ENCODE measurements at places on chromosomes 7 and 10.

DNA sequence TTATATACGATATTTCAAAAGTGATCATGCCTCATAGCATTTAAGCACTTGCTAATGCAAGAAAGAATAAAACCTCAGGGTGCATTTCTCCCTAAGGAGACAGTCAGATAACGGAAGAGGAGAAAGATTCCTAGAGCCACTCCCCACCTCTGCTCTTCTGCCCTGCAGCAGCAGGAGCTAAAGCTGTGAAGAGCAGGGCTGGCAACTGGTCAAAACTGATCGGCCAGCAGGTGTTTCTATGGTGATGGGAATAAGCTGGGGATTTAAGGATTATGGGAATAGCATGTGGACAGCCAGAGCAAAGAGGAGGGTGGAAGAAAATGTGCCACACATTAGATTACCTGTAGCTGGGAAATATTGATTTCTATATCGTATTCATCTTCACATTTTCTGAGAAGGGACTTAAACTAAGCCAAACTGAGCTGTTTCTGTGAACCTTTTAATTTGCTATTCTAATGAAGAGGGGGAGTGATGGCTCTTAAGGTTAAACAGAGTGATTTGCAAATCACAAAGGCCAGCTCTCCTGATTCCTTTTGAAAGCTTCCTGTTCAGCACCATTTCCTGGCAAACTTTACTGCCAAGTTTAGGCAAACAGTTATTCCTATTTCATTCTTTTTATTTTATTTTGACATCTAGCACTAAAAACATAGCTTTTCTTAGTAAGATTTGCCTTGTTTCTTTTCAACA, 268.9 kb upstream of the PFKP start:
- no peak for DNase-seq

DNA sequence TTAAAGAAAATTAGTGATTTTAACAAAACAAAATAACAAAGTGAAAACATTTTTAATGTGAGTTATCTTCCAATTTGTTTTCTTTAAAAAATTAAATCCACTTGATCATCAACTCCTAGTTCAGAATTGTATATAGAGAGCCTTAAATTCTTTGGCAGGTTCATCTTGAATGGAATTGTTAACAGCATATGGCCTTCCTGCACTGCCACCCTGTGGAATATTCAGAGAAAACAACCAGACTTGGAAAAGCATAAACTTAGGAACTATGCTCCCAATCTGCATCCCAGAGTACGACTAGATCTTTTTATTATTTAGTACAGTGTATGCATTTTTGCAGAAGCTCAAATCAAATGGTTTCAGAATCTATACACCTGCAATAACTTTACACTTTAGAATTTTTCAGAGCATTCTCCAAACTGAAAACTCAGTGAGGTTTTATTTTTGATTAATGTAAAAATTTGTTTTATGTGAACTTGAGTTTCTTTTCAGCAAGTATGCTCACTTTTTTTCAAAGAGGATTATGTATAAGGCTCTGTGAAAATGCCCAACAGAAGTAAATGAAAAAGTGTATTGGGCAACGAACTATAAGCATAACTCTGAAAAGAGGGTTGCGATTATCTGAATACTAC, 44.9 kb upstream of the ANK3 start:
- peak; percentile 72 for DNase-seq

- no peak for DNase-seq
These were observed 496.3 kb upstream of the KLF6 start for GRCh38 chr10:4281190-4281825.

DNA sequence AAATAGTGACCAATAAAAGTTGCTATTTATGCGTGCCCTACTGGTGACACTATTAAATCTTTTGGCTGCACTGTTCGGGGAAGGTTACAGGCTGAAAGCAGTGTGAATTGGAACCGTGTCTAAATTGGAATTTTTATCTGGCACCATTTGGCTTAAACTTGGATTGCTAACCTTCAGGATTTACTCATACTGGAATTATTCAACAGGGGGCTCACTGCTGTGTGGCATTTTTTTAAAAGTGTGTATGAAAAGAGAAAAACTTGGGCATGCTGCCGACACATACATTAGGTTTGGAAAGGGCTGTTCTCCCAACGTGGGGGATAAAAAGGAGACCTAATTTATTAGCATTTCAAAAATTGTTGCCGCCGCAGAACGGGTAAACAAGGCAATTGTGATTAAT, 537.9 kb upstream of the MGMT start:
- no peak for DNase-seq

DNA sequence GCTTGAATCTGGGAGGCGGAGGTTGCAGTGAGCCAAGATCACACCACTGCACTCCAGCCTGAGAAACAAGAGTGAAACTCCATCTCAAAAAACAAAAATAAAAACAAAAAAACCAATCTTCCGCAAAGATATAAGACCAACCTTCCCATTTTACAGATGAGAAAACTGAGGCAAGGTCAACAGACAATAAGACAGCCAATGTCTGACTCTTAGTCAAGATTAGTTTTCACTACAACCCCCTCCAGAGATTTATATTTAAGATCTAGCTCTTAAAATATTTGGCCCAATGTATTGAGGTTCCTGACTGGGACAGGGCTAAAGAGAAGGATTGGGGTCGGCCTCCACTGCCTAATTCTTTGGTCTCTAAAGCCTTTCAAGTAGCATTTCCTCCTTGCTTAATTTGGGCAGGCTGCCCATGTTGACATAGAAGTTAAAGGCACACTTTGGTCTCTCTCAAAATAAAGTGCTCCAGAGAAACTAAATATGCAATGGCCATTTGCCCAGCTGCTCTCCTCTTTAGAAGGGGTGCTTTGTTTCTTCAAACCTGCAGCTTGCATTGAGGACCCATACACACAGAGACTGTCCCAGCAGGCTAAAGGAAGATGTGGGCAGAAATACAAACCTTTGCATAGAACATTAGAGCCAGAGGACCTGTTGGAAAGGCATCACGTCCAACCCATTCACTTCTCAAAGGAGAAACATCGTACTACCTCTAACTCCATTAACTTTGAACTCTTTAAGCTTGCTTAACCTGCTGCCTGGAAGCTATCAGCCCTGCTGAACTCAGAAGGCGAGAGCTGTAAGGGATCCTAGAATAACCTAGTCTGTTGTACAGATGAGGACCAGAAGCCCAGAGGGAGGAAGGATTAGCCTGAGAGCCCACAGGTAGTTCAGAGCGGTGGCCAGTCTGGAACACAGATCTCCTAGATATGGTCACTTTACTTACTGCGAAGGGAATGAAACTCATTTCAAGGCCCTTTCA, 3.9 kb downstream of the TECTB start:
- no peak for DNase-seq

DNA sequence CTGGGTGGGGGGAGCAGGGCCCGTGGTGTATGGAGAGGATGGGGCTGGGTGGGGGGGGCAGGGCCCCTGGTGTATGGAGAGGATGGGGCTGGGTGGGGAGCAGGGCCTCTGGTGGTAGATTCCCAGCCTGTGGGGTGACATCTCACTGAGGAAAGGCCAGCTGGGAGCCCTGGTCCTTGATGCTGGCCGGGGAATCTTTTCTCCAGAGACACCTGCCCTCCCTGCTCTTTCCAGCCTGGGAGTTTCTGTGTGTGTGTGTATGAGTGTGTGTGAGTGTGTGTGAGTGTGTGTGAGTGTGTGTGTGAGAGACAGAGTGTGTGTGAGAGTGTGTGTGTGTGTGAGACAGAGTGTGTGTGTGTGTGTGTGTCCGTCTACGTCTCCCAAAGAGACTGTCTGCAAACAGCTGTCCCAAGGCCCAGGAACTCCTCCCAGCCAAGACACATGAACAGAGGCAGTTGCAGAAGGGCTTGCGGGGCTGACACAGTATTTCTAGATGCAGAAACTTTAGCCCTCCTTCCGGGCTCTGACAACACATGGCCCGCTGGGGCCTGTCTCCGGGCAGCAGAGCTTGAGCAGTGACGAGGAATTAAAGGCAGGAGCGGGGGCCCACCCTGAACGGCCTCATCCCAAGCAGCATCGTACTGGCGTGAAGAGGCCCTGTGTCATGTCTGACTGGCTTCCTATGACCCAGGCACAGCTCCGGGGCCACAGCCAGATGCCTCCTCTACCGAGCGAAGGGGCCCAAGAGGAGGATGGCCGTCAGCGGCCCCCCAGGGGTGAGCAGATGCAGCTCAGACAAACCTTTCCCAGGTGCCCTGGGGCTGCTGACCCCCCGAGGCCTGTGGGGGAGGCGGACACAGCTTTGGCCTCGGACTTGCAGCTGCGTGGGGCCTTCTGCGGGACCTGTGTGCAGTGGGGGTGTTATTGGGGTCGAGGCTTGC, 24.3 kb downstream of the FAM20C start:
- DNase-seq: no peak

DNA sequence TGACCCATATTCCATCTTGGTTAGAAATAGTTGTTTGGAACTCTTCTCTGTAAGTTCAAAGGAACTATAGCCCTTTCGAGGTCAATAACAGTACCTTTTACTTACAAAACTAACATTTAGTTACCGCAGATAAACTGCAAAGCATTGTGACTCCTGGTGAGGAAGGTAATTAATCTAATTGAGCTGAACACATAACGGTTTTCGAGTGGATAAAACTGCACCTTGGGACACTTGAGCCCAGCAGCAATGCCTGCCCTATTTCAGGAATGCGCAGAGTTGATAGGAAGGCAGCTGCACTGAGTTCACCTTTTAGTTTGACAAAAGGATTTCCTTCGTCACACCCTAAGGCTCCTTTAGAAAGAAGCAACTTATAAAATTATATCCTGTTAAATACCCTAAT, 75.4 kb downstream of the JAZF1 start:
- no peak for DNase-seq

GRCh38 chr10:48550071-48550691, 54.7 kb downstream of the ARHGAP22 start:
- no peak for DNase-seq

DNA sequence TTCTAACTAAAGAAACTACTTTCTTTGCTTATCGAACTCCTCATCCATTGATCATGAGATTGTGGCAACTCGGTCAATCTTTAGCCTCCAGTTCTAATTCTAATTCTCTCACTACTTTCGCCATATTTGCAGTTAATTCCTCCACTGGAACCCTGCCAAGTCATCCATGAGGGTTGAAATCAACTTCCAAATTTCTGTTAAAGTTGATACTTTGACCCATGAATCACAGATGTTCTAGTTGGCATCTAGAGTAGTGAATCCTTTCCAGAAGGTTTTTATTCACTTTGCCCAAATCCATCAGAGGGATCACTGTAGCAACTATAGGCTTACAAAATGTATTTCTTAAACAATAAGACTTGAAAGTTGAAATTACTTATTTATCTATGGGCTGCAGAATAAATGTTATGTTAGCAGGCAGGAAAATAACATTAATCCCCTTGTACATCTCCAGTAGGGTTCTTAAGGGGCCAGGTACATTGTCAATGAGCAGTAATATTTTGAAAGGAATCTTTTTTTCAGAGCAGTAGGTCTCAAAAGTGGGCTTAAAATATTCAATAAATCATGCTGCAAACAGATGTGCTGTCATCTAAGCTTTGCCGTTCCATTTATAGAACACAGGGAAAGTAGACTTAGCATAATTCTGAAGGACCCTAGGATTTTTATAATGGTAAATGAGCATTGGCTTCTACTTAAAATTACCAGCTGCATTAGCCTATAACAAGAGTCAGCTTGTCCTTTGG, 39.4 kb downstream of the CCDC71L start:
- no peak for DNase-seq

GRCh38 chr10:96420228-96421009, 61.6 kb upstream of the OPALIN start:
- no peak for DNase-seq

DNA sequence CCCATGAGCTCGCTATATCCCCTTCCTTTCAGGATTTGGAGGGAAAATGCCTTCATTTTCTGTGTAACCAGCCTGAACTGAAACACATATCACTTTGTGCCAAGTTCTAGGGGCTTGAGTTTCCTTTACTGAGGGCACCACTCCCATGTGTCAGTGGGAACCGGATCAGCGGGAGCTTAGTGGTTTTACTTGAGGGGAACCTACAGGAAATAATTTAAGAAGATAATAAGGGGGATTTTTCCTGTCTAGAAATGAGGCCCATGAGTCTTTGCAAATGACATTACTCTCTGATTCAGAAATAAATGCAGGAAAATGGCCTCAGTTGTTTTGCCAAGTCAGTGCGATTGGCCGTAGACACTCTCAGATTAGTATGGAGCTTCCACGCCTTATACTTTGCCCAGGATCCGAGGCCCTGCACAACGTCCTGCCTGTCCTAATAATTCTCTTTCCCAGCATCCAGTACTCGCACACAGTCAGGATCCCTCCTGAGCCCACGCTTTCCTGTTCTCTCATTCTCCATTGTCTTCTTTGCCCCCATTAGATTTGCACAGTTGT, 86.4 kb upstream of the LYZL1 start:
- DNase-seq: no peak

DNA sequence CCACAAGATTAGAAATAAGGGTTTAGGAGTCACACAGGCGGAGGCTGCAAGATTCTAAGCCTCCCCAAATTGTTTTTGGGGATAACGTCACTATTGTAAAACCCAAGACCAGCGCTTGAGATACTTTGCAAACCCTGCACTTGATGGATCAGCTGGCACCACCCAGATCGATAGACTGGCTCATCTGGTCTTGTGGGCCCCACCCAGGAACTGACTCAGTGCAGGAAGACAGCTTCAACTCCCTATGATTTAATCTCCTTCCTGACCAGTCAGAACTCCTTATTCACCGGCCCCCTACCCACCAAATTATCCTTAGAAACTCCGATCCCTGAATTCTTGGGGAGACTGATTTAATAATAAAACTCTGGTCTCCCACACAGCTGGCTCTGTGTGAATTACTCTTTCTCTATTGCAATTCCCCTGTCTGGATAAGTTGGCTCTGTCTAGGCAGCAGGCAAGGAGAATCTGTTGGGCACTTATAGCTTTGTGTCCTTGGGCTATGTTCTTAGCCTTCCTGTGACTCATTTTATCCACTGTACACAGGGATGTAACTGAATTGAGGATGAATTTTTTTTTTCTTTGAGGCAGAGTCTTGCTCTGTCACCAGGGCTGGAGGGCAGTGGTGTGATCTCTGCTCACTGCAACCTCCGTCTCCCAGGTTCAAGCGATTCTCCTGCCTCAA, 64.4 kb upstream of the CARD11 start:
- DNase-seq: no peak

DNA sequence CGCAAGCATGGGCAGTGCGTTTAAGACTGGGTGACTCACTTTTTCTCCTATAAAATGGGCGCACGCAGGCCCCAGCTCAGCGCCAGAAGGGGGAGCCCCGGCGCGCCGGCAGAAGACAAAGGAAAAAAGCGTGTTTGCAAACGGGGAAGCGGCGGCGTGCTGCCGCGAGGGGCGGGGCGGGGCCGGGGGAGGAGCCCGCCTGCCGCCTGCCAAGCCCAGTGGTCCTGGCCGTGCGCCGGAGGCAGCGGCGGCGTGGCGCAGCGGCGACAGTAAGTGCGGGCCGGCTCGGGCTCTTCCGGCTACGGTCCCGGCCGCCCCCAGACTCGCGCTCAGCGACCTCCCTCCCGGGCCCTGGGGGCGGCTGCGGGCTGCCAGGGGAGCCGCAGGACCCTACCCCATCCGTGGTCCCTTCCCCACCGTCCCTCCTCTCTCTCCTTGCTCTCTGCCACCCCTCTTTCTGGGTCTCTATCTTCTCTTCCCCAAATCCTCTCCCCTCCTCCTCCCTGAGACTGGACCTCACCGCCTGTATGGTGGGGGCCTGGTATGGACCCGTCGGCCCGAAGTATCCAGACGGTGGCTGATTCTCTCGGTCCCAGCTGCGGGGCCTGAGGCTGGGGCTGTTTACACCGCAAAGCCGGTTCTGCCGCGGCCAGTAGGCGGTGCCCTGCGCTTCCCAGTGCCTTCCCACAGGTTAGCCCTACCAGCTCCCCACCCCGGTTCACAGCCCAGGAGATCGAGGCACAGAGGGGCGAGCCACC, at the start of gene SLC29A3:
SLC29A3 (plus strand) TSS at position 218 of the 758 bp plus-strand sequence; CDS start at position 269, 51 bp downstream.
- peak; percentile 92 for DNase-seq

- no peak for DNase-seq
These were observed 72.6 kb downstream of the JAZF1 start for GRCh38 chr7:28107960-28108359.

- no peak for DNase-seq
These were observed 28.8 kb upstream of the LCOR start for GRCh38 chr10:96803288-96803664.
